Mesenteric fat pad (tissue), 1 donor: ENCODE measurements at places on chromosomes 5 and 9. TPM values are rescaled to one million over a fixed set of nuclear protein-coding genes. Genes with fewer than 3 reads are reported as not detected.

- no peak for DNase-seq
Measured at GRCh38 chr5:141603923-141604717, 14.7 kb downstream of the DIAPH1 start.

DNA sequence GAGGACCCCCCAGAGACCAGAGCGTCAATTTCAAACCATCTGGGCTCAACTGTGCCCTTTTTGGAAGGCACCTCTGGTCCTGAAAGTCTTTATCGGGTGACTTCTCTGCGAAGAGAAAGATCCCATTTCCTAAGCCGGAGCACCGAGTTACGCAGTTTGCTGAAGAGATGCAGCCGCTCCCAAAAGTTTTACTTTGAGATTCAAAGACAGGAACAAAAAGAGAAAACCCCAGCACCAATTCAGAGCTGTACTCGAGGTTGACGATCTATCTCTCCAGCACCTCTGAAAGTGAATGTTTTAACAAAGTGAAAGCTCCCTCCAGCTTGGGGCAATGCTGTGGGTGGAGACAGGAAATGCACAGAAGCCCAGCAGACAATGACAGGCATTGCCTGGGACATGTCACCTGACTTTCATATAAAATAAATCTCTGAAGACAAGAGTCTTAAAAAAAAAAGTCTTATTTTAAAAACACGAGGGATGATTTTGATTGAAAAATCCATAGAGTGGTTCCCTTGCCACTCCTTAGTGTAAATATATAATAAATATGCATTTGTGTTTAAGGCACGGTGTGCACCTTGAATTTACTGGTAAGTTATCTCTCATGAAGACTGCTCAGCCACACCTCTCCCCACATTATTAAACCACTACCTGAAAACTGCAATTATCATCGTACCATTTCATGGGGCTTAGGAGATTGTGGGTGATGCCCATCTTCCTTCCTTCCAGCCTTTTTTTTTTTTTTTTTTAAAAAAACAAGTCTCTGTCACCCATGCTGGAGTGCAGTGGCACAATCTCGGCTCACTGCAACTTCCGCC, 79.9 kb downstream of the FNBP1 start:
- no peak for DNase-seq

- peak; percentile 77 for DNase-seq
Measured at GRCh38 chr5:176740702-176741496, 69.5 kb upstream of the UNC5A start.

Gene DNAJC25
- 7.5 TPM for total RNA-seq

- no peak for DNase-seq
Measured at GRCh38 chr9:108535526-108535925, 320.3 kb downstream of the ACTL7B start.

DNA sequence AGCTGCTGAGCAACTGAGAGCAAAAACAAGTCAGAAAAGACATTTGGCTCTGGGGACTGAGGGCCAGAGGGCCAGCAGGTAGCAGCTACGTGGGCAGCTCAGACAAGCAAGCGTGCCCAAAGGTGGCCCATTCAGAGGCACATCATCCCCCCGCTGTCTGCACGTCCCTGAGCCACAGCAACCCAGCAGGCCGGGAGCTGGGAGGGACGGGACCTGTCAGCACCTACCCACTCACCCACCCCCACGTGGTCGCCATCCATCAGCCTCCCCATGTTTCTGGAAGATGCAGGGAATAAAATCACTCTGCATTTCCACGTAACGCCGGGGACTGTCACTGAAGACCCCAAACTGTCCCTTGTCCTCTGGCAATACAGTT, 167.8 kb downstream of the COL23A1 start:
- DNase-seq: peak; percentile 20

- no peak for DNase-seq
Measured at GRCh38 chr9:21758540-21758939, 43.9 kb upstream of the MTAP start.

Gene SHISAL2B
- total RNA-seq: not detected

Gene PDZD2
- 58.5 TPM for total RNA-seq

- peak; percentile 87 for DNase-seq
Measured at GRCh38 chr5:173664154-173664526, 47.7 kb upstream of the BOD1 start.

GRCh38 chr5:155897761-155898160, 429.2 kb upstream of the SGCD start:
- no peak for DNase-seq

Gene SMIM32
- not detected for total RNA-seq

DNA sequence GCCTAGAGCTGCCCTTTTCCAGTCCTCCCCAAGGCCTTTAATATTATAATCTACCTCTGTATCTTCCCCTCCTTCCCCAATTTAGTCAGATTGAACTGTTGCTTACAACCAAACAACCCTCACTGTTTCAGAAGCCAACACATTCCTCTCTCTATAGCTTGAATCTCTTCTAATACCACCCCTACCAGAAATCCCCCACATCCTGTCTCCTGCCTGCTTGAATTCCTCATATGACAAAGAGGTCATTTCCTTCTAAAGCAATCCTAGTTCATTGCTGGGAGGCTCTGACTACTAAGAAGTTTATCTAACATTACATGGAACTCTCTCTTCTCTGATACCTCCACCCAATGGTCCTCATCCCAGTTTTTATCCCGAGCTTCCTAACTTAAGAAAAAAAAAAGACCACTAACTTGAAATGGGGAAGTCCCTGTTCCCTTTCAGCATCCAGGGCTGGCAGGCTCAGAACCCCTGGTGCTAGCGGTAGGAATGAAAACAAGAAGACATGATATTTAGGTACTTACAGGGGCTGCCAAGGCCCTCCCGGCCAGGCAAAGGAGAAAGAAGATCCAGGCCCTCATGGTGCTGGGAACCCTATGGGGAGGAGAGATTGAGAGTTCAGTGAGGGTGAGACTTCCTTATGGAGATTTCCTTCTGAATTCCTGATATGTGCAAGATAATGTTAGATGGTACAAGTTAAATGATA, 11.0 kb downstream of the SPARC start:
- no peak for DNase-seq

GRCh38 chr5:173180331-173180730, 36.0 kb downstream of the BNIP1 start:
- no peak for DNase-seq

DNA sequence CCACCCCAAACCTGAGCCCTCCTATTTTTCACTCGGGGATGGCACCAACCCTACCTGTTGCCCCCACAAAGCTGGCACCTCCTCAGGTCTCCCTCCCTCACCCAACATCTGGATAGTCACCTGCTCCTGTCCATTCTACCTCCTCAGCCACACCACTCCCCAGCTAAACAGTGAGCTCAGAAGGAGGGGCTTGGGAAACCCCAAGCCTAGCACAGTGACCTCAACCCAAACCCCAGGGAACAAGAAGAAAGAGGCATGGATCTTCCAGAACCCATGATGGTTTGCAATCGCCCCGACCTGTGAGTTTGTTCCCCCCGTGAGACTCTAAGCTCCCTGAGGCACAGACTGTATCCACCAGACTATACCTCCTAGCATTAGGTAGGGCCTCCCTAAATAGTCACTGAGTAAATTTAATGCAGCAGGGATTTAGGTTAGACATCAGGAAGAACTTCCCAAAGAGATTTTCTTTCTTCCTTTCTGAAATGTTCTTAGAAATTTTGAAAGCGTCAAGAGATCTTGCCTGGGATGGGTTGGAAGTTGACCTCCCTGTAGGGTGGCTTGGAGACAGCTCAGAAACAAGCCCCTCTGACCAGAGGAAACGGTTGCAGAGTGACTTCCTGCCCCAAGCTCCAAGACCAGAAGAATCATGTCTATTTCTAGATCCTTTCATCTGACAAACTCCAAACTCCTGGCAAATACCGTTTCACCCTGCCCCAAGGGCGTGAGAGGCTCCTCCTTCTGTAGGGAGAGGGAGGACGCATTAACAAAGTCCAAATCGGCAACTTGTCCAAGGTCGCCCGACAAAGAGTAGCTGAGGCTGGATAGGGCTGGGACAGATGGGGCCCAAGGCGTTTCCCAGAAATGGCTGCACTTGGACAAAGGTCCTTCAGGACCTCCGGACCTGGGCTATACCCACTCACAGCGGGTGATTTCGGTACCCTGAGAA, 4.1 kb downstream of the FIBCD1 start:
- DNase-seq: no peak

DNA sequence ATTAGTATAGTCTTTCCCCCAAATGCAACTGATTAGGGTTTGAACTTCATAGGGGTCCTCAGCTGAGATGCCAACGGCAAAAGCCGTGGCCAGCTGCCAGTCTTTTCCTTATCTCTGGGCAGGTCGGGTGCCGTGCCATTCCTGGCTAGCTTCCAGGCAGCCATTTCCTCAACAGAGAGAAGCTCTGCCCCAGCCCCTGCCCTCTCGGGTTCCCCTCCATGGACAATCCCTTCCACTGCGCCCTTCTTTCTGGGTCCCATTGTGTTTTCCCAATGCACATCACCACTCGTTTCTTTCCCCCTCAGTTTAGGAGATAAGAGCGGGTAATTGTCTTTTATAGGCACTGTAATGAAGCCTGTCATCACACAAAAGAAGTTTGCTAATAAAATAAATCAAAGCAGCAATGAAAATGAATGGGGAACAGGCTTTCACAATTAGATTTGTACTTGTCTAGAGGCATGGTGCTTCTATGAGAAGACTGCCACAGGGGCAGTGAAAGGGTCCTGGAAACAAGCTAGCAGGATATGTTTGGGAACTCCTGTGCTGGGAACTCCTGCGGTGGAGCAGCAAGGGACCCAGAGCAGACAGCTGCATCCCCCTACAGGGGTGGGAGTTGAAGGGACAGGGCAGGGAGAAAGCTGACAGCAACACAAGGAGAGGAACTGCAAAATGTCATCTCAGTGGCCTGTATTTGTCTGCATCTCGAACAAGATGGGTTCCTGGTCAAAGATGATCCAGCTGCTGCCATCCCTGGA, 48.0 kb upstream of the SAP30L start:
- DNase-seq: no peak

DNA sequence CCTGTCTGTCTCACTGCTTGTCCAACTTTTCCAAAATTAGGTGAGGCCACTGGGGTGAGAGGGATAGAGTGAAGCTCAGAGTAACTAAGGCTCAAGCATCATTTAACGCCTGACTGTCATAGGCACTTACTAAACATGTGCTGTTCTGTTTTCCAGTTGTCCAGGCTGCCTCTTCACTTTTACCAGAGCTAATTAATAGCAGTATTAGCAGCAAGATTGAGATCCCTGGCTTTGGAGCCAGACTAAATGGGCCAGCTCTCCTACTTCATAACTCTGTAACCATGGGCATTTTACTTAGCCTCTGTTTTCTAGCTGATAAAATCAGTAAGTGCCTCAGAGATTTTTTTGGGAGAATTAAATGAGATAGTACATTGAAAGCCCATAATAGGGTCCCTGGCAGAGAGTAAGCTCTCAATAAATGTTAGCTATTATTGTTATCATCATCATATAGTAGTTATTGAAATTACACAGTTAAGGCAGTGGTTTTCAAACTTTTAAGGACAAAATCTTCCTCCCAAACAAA, 146.2 kb upstream of the LHFPL2 start:
- DNase-seq: no peak

DNA sequence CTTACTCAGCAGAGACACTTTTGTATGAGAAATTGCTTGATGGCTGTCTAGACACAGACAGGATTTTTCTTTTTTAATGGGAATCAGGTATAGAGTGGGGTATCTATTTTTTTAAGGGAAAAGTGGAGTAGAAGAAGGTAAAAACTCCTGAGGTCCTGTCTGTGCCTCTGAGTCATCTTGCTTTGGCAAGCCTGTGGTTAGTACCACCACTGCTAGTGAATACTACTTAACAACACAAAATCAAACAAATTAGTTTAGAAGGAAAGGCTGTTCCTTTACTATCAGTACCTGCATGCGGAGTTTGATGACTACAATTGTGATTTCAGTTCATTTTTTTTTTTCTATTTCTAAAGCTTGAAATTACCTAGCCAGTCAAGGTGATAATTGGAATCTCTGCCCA, 150.9 kb upstream of the PPP1R2B start:
- no peak for DNase-seq

Gene NEUROG1
- not detected for total RNA-seq

DNA sequence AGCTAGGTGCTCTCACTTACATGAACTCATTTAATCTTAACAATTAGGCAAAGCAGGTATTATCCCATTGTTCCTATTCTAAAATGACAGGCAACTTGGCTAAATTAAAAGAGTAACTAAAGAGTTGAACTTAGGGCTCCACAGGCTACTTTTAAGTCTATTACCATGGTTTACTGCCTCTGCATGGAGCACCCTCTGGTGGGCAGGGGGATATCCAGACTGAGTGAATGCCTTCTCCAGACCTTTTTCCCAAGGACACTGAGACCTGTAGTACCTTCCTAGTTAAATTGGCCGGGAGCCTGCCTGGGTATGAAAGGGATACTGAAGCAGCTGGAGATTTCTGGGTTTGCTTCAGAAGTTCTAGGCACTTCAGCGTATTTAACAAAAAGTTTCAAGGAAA, 238.1 kb downstream of the ELAVL2 start:
- no peak for DNase-seq

Gene P4HA2
- 15.7 TPM for total RNA-seq

Gene PAIP1
- total RNA-seq: 89.0 TPM

Gene PHF24
- total RNA-seq: 0.39 TPM

Gene ORM2
- total RNA-seq: not detected

Gene SMIM33
- not detected for total RNA-seq

GRCh38 chr5:124927735-124928134, 181.3 kb upstream of the ZNF608 start:
- DNase-seq: no peak

Gene CDC14B
- total RNA-seq: 37.4 TPM

- no peak for DNase-seq
Measured at GRCh38 chr9:73079326-73079725, 72.3 kb upstream of the ANXA1 start.

DNA sequence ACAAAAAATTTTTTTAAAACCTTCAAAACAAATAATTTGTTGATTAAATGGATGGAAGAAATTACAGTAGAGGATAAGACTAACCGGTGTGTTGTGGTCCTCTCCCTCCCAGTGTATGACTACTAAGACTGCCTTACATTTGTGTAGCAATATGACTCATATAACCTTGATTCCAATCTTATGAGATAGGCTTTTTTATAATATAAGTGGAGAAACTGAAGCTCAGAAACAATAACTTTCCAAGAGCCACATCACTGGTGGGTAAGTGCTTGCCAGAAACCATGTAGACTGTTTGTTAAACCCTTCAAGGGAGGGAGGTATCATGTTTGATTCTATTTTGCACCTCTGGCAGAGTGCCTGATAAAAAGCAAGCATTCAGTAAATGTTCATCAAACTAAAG, 47.5 kb downstream of the NLN start:
- no peak for DNase-seq

GRCh38 chr9:82054264-82055015, 65.9 kb downstream of the SPATA31D1 start:
- DNase-seq: no peak

- no peak for DNase-seq
Measured at GRCh38 chr5:171340042-171340441, 31.0 kb downstream of the TLX3 start.

- DNase-seq: no peak
Measured at GRCh38 chr5:95801532-95801931, 21.0 kb downstream of the GLRX start.

GRCh38 chr5:8340261-8340660, 471.3 kb downstream of the MTRR start:
- no peak for DNase-seq

Gene RANBP17
- total RNA-seq: 5.2 TPM

GRCh38 chr5:10618311-10618710, 54.4 kb downstream of the ANKRD33B start:
- DNase-seq: peak; percentile 84
